ENCODE measurements at places on chromosomes 12 and 14. TPM values are rescaled to one million over a fixed set of nuclear protein-coding genes. Genes with fewer than 3 reads are reported as not detected.

DNA sequence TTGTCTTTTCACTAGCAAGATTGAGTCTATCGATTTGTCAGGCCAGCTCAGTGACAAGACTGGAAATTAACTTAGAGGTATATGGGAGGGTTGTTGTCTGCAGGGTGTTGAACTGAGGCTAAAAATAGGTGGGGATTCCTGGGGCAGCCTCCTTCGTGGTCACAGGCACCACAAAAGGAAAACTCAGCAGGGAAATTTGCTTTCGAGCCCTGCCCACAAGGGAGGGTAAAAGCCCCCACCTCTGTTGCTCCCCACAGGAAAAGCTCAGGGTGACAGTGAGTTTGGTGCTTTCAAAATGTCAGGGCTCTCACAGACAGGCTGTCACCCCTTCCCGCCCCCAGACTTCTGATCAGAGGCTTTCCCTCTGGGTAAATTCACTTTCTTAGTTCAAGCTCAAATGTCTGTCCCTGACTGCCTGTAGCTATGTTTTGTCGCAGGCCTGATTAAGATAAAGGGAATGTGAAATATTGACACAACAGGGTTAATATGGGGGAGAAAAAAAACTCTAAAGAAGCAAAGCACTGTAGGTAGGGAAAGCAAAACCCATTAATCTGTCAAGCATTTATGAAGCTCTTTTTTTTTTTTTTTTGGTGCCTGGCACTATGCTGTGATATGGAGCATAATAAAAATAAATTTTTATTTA lies 11.7 kb upstream of the NFKBIA start:
- DNase-seq: peak; percentile 59

- DNase-seq: no peak
Measured at GRCh38 chr12:65898241-65898640, 74.0 kb downstream of the HMGA2 start.

DNA sequence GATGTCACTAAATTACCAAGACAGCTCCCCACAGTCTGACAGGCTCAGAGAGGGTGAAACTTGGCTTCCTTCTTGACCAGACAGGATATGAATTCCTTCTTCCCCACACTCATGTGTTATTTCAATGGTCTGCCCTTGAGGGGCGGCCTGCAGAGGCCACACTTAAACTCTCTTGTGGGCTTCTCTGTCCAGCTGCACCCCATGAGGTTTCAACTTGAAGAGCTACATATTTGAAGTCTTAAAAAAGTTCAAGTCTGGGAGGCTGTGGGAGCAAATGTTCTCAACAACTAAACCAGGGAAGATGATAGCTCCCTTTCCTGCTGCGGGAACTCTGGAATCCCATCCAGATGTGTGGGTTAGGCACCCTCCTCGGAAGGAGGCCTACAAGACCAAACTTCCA lies 98.3 kb downstream of the TTC7B start:
- DNase-seq: no peak

DNA sequence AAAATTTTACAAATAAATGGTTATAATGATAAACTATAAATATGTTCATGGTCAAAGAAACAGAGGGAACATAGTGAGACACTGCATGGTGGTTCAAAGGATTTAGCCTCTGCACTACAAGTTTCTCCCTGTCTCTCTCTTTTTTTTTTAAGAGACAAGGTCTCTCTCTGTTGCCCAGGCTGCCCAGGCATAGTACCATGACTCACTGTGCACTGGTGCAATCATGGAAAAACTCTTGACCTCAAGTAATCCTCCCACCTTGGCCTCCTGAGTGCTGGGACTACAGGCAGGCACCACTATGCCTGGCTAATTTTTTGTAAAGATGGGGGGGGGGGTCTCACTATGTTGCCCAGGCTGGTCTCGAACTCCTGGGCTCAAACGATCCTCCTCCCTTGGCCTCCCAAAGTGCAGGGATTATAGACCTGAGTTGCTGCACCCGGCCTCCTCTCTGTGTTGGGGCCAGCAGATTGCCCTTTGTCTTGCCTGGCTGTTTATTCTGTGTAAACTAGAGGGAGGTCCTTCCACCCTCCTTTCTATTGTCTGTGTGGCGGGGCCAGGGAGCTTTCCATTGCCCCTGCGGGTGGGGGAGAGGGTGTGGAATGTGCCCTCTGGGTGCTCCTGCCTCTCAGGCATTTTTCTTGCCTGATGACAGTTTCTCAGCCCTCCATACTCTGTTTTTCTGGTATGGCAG lies 22.1 kb downstream of the MTHFD1 start:
- no peak for DNase-seq

DNA sequence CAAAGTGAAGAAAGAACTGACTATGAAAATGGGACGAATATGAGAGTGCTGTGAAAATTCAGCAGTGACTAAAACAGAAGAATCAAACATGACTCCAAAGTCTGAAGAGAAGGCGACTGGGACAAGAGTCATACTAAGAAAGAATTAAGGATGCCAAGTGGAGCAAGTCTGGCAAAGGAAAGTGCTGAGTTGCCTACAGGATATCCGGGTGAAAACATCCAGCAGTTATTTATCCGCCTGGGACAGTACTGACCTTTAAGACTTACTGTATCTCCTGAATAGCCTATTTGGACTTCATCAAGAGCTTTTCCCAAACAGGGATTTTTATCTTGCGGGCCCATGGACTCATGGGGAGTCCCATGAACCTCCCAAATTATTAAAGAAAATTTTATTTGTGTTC lies 41.1 kb downstream of the KICS2 start:
- no peak for DNase-seq

PMCH gene
- total RNA-seq: not detected

- DNase-seq: no peak
Measured at GRCh38 chr14:65297744-65298143, 114.8 kb upstream of the FUT8 start.

GRCh38 chr14:31484754-31485153 lies 3.1 kb downstream of the GPR33 start:
- no peak for DNase-seq

WNT1 gene
- 0.29 TPM for total RNA-seq
